ENCODE measurements at places on chromosomes 2 and 18.

- no peak overlapping the region for H3K27ac ChIP-seq
- no peak for DNase-seq
- H3K4me3 ChIP-seq, result no peak overlapping the region
Observed at GRCh38 chr2:48541666-48542389, 11.9 kb downstream of the STON1 start.

DNA sequence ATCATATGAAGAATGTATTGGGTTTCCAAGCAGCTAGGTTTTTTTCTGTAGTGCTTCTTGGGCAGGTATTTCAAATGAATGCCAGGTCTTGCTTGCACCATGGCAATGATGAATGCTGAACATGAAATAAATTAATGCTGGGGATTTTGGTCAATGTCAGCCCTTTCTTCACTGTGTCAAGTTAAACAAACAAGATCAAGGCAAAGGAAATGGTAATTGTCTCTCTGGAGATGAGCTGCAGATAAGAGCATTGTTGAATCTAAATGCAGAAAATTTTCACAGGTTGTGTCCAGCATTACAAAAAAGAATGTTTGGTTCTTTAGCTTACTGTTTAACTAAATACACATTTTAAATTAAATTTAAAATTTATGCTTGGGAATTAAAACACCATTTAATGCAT lies 144.3 kb downstream of the GPD2 start:
- H3K4me1 ChIP-seq, result no peaks in the 10 kb centered on the region
- peaks cover 24% of the 10 kb centered on the region for H3K36me3 ChIP-seq
- no peak overlapping the region for H3K27ac ChIP-seq
- no peaks in the 10 kb centered on the region for H3K27me3 ChIP-seq
- DNase-seq, result no peak

- H3K36me3 ChIP-seq, result no peaks in the 10 kb centered on the region
- H3K4me3 ChIP-seq, result no peak overlapping the region
- no peaks in the 10 kb centered on the region for H3K27me3 ChIP-seq
- H3K27ac ChIP-seq, result no peak overlapping the region
Observed at GRCh38 chr2:138147796-138148195, 183.5 kb downstream of the HNMT start.

DNA sequence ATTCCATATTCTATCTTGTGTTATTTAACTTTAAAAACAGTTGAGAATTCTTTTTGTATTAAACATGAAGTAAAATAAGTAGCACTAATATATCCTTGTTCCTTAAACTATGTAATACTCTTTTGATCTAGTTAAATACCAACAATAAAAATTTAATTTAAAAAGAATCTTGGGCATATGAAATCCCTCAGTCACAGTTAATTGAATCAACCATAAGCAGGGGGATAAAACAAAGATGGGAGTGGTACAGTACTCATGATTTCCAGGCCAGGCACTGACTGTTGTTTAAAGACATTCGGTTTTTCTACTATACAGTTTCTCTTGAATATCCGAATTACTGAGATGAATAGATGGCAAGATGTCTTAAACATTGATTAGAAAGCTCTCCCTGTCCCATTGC lies 99.5 kb downstream of the TAF4B start:
- no peak overlapping the region for H3K4me3 ChIP-seq
- peaks cover 20% of the 10 kb centered on the region for H3K36me3 ChIP-seq
- no peaks in the 10 kb centered on the region for H3K27me3 ChIP-seq
- H3K27ac ChIP-seq, result no peak overlapping the region

DNA sequence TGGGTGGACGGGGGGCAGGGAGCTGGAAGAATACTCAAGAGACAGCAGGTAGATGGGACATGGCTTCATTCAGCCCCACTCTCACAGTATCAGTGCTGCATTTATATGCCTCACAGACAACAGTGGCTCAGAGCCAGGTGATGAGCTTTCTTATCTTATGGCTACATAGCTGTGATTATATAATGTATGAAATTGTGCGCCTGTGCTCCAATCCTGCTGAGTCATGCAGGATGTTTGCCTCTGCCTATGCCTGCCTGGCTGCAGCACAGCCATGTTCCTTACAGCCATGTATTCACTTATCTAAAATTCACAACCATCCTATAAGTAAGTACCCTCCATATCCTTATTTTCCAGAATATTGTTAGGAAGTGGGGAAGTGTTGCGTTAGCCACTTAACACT lies 37.7 kb upstream of the RNF103 start:
- H3K27me3 ChIP-seq, result no peaks in the 10 kb centered on the region
- H3K4me3 ChIP-seq, result no peak overlapping the region
- no peaks in the 10 kb centered on the region for H3K4me1 ChIP-seq
- no peaks in the 10 kb centered on the region for H3K36me3 ChIP-seq
- H3K27ac ChIP-seq, result no peak overlapping the region

- DNase-seq, result no peak
- H3K4me3 ChIP-seq, result no peak overlapping the region
- H3K27ac ChIP-seq, result no peak overlapping the region
- no peaks in the 10 kb centered on the region for H3K36me3 ChIP-seq
- H3K27me3 ChIP-seq, result no peaks in the 10 kb centered on the region
- no peaks in the 10 kb centered on the region for H3K4me1 ChIP-seq
Observed at GRCh38 chr18:63850020-63850419, 37.5 kb upstream of the SERPINB2 start.

- no peaks in the 10 kb centered on the region for H3K36me3 ChIP-seq
- peak overlapping the region; percentile 26 for H3K27ac ChIP-seq
- H3K4me3 ChIP-seq, result no peak overlapping the region
- peaks cover 58% of the 10 kb centered on the region for H3K4me1 ChIP-seq
- no peak for DNase-seq
- no peaks in the 10 kb centered on the region for H3K27me3 ChIP-seq
Observed at GRCh38 chr2:207258263-207258991, 92.7 kb upstream of the KLF7 start.

DNA sequence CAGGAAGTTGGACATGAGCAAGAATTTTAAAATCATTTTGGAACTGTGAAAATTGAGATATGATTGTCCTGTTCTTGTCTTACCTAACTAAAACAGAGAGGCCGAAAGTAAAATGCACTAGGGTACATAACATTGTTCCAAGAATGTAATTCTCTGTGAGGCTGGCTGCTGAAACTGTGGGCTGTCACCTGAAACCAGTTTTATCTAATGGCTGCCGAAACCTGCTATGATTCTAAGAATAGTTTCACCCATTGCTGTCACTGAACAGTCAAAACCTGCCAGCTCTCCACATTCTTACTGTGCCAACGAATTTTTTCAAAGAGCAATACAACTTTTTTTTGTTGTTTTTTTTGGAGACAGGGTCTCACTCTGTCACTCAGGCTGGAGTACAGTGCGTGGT lies 119.3 kb upstream of the ZSWIM2 start:
- no peak for DNase-seq
- H3K4me3 ChIP-seq, result no peak overlapping the region
- H3K36me3 ChIP-seq, result no peaks in the 10 kb centered on the region
- H3K27ac ChIP-seq, result no peak overlapping the region
- no peaks in the 10 kb centered on the region for H3K4me1 ChIP-seq

DNA sequence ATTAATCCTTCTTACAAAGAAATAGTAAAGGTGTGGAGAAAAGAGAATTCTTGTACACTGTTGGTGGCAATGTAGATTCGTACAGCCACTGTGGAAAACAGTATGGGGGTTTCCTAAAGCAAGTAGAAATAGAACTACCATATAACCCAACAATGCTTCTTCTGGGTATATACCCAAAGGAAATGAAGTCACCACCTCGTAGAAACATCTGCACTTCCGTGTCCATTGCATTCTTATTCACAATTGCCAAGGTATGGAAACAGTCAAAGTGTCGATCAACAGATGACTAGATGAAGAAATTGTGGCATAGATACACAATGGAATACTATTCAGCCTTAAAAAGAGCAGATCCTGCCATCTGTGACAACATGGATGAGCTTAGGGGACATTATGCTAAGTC lies 93.4 kb upstream of the TGIF1 start:
- H3K4me3 ChIP-seq, result no peak overlapping the region
- H3K4me1 ChIP-seq, result no peaks in the 10 kb centered on the region
- no peaks in the 10 kb centered on the region for H3K36me3 ChIP-seq
- H3K27me3 ChIP-seq, result no peaks in the 10 kb centered on the region
- no peak overlapping the region for H3K27ac ChIP-seq

- H3K36me3 ChIP-seq, result no peaks in the 10 kb centered on the region
- H3K27me3 ChIP-seq, result no peaks in the 10 kb centered on the region
- H3K27ac ChIP-seq, result no peak overlapping the region
- no peak for DNase-seq
Observed at GRCh38 chr2:39920307-39920801, 141.3 kb upstream of the THUMPD2 start.

DNA sequence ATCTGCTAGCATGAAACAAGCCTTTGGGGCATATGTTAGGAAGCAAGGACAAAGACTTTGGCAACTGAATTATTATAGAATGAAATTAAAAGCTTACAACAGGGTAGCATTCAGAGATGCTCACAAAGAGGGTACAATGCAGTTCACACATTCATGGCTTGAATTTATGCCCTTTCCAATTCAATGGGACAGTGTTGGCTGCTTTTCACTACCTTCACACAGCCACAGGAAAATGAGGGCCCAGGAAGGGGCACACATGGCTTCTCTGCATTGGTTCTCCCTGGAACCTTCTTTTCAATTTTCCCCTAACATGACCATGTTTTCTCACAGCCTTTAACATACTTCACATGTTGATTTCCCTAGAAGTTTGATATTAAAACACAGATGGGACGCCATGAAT lies 978.1 kb downstream of the TMEM182 start:
- no peaks in the 10 kb centered on the region for H3K27me3 ChIP-seq
- H3K4me1 ChIP-seq, result no peaks in the 10 kb centered on the region
- no peak for DNase-seq

GRCh38 chr2:62458671-62459081 lies 47.3 kb downstream of the TMEM17 start:
- H3K4me1 ChIP-seq, result peaks cover 27% of the 10 kb centered on the region
- H3K27ac ChIP-seq, result no peak overlapping the region
- H3K36me3 ChIP-seq, result no peaks in the 10 kb centered on the region

GRCh38 chr2:6475155-6475940 lies 390.4 kb downstream of the CMPK2 start:
- H3K4me3 ChIP-seq, result no peak overlapping the region
- no peak for DNase-seq
- no peaks in the 10 kb centered on the region for H3K4me1 ChIP-seq
- H3K27ac ChIP-seq, result no peak overlapping the region
- no peaks in the 10 kb centered on the region for H3K36me3 ChIP-seq

DNA sequence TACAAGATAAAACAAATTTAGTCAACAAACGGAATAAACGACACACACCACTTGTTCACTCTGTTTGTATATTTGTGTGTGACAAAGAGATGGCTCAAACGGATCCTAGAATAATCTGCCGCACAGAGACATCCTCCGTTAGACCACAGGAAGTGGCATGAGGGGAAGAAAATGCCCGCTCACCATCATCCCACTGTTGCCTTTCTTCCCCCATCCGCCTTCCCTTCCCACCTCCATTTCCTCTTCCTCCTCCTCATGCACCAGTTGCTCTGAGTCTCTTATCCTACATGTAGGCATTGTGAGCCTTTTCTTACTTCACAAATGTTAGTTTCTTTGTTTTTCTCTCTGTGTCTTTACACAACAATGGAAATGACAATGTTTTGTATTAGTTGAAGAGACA lies 228.5 kb upstream of the SMIM21 start:
- DNase-seq, result no peak
- H3K4me1 ChIP-seq, result no peaks in the 10 kb centered on the region
- no peaks in the 10 kb centered on the region for H3K36me3 ChIP-seq
- no peaks in the 10 kb centered on the region for H3K27me3 ChIP-seq

DNA sequence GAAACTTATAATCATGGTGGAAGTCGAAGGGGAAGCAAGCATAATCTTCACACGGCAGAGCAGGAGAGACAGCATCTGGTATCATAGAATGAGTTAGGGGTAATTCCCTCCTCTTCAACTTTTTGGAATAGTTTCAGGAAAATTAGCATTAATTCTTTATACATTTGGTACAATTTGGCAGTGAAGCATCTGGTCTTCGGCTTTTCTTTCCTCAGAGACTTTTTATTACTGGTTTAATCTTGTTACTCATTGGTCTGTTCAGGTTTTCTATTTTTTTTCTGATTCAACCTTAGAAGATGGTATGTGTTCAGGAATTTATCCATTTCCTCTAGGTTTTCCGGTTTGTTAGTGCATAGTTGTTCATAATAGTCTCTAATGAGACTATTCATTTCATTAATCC lies 39.7 kb upstream of the ABCA12 start:
- no peaks in the 10 kb centered on the region for H3K4me1 ChIP-seq
- DNase-seq, result no peak
- H3K36me3 ChIP-seq, result no peaks in the 10 kb centered on the region
- H3K4me3 ChIP-seq, result no peak overlapping the region
- H3K27ac ChIP-seq, result no peak overlapping the region

GRCh38 chr2:212005085-212005671 lies 533.4 kb downstream of the ERBB4 start:
- no peaks in the 10 kb centered on the region for H3K27me3 ChIP-seq
- no peaks in the 10 kb centered on the region for H3K4me1 ChIP-seq
- H3K4me3 ChIP-seq, result no peak overlapping the region
- no peaks in the 10 kb centered on the region for H3K36me3 ChIP-seq
- no peak for DNase-seq

DNA sequence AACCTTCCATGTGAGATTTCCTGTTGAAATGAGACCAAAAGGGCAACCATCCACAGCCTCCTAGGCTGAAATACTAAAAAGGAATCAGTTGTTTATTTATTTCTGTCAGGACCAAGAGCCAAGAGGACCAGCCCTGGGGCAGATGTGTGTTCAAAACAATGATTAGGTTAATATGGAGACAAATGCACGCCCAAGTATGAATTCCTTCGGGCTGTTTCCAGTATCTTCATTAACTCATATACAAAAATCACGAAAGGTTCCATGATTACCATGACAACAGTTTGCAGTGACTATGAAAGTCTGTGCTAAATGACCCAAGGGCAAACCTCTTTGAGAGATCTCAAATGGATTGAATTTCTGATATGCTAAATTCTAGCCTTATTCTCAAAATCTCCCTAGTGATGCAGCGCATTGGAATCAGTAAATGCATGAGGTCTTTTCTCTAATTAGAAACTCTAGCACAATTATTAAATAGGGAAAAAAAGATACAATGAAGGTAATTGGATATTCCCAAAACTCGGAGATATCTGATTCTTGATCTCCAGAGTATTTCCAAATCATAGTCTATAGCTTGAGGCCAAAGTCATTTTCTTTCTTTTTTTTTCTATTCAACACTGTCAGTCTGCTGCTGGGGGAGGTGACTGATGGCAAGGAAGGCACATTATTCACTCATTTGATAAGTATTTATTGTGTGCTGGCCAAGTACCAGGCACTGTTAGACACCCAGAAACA lies 35.6 kb downstream of the VIT start:
- H3K4me1 ChIP-seq, result peaks cover 17% of the 10 kb centered on the region
- DNase-seq, result no peak
- no peak overlapping the region for H3K4me3 ChIP-seq
- no peak overlapping the region for H3K27ac ChIP-seq

- peaks cover 23% of the 10 kb centered on the region for H3K36me3 ChIP-seq
- DNase-seq, result no peak
- H3K4me1 ChIP-seq, result peaks cover 27% of the 10 kb centered on the region
- no peak overlapping the region for H3K27ac ChIP-seq
- no peak overlapping the region for H3K4me3 ChIP-seq
Observed at GRCh38 chr18:57619876-57620275, 1.8 kb downstream of the NARS1 start.

All from suprapubic skin (tissue), 4 donors.